Vagina (tissue), 2 donors: ENCODE measurements at places on chromosomes 11 and 22. TPM values are rescaled to one million over a fixed set of nuclear protein-coding genes. Genes with fewer than 3 reads are reported as not detected.

- no peaks in the 10 kb centered on the region for H3K36me3 ChIP-seq
- no peak for DNase-seq
- H3K4me1 ChIP-seq = peaks cover 13% of the 10 kb centered on the region
- no peak overlapping the region for H3K27ac ChIP-seq
- H3K27me3 ChIP-seq = no peaks in the 10 kb centered on the region
Observed at GRCh38 chr11:33633251-33634003, 67.2 kb downstream of the C11orf91 start.

FOSL1 gene
- total RNA-seq = 20.9 TPM

GRCh38 chr11:69238573-69239351 lies 55.2 kb upstream of the MYEOV start:
- H3K36me3 ChIP-seq = no peaks in the 10 kb centered on the region
- peak; percentile 40 for DNase-seq
- H3K4me3 ChIP-seq = no peak overlapping the region
- H3K4me1 ChIP-seq = no peaks in the 10 kb centered on the region
- no peaks in the 10 kb centered on the region for H3K27me3 ChIP-seq
- no peak overlapping the region for H3K27ac ChIP-seq

SIK3 gene
- 39.0 TPM for total RNA-seq

RTN4RL2 gene
- total RNA-seq = 2.0 TPM

DNA sequence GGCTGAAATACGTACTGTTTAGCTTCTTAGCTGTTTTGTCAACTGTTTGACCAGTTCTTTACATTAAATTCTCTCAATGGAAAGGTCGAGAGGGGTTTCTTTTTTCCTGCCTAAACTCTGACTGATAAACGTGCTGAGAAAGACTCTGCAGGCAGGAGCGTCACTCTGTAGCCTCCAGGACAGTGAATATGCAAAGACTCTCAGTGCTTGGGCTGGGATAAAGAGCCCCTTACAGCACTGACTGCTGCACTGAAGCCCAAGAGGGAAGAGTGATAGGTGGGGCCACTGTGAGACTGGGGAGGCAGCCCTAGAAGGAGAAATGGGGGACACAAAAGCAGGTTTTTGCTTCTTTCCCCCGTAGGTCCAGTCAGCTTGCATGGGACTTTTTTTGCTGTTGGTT lies 213.5 kb downstream of the TENM4 start:
- no peaks in the 10 kb centered on the region for H3K4me1 ChIP-seq
- no peak overlapping the region for H3K4me3 ChIP-seq
- no peaks in the 10 kb centered on the region for H3K36me3 ChIP-seq
- H3K27me3 ChIP-seq = no peaks in the 10 kb centered on the region

HMOX1 gene
- total RNA-seq = 26.8 TPM

GRCh38 chr11:124674571-124674970 lies 867 bp downstream of the SPA17 start:
- no peak for DNase-seq
- no peaks in the 10 kb centered on the region for H3K27me3 ChIP-seq
- peaks cover 21% of the 10 kb centered on the region for H3K4me1 ChIP-seq
- H3K36me3 ChIP-seq = no peaks in the 10 kb centered on the region

RIN1 gene
- total RNA-seq = 19.2 TPM

- H3K36me3 ChIP-seq = no peaks in the 10 kb centered on the region
- no peak overlapping the region for H3K4me3 ChIP-seq
- no peaks in the 10 kb centered on the region for H3K27me3 ChIP-seq
- DNase-seq = no peak
- H3K27ac ChIP-seq = no peak overlapping the region
- H3K4me1 ChIP-seq = no peaks in the 10 kb centered on the region
Observed at GRCh38 chr11:133171374-133171773, 360.9 kb downstream of the OPCML start.
